Fibroblast of skin of back (primary cell): ENCODE measurements at places on chromosomes 3 and 15.

GRCh38 chr15:82909080-82909815 lies 43.3 kb downstream of the HOMER2 start:
- DNase-seq, result no peak

DNA sequence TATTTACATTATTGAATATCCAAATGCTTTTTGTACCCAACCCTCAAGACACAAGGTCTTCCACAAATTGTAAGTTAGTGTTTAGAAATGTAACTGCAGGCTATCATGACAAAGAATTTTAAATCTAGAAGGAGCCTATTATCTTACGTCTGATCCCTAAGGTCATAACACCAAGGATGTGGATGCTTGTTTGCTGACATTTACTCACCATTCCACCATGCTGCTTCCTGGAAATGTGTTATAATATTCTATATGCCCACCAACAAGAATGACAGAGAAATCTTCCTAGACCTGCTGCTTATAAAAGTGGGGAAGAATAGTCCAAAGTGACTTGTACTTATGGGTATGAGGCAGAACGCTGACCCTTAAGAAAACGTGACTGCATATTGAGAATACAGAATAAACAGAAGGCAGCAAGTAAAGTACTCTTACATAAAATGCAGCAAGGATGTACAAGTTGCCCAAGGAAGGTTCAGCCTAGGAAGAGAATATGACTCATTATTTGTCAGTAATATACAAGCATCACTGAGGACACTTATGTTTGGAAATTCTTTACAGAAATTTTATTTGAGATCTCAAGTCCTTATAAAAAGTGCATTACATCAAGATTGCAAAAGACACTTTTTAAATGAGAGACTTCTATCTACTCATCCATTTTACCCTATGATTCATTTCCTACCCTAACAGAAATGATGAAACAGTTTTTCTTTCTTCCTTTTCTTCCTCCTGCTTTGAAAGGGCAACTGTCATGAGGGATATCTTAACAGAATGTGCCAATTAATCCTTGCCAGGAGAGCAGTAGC lies 59.6 kb downstream of the ESYT3 start:
- peak; percentile 65 for DNase-seq

- DNase-seq, result no peak
Observed at GRCh38 chr3:131532645-131533044, 29.9 kb upstream of the MRPL3 start.

- no peak for DNase-seq
Observed at GRCh38 chr3:53820084-53820483, 26.1 kb downstream of the CHDH start.

GRCh38 chr3:183466575-183466974 lies 38.2 kb upstream of the MCF2L2 start:
- no peak for DNase-seq

- DNase-seq, result peak; percentile 63
Observed at GRCh38 chr15:74134387-74135027, 4.1 kb downstream of the ISLR2 start.

GRCh38 chr3:140540262-140540661 lies 137.6 kb upstream of the TRIM42 start:
- DNase-seq, result no peak

DNA sequence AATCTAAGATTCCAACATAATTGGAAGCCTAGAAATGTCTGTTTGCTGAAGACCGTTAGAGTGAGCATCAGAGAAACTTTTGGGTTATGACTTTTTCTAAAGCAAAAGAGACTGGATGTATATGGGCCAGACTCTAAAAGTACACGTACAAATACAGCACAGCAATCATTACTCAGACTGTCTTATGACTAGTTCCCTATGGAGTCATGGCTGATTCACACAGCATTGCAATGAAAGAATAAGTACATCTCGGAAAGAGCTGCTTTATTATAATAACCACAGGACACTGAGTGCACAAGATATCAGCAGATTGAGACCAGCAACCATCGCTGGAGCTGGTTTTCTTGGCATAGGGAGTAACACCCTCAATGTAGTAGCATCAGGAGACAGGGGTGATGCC lies 618.6 kb downstream of the NLGN1 start:
- DNase-seq, result peak; percentile 75

DNA sequence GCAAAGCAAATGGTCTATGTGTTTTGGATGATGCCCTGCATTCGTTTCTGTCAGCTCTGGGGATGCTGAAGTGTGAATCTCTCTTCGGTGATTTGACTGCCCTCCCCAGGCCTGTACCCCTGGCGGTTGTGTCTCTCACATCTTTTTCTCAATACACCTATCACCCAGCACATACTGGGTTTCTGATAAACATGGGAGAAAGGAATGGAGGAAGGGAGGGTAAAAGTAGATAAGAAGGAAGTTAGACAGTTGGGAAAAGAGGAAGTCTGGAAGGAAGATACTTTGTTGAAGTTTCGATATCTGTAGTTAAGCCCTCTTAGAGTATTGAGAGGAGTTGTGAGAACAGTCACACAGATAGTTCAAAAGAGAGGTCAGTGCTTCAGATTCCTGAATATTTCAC lies 35.8 kb upstream of the LRTM1 start:
- no peak for DNase-seq

DNA sequence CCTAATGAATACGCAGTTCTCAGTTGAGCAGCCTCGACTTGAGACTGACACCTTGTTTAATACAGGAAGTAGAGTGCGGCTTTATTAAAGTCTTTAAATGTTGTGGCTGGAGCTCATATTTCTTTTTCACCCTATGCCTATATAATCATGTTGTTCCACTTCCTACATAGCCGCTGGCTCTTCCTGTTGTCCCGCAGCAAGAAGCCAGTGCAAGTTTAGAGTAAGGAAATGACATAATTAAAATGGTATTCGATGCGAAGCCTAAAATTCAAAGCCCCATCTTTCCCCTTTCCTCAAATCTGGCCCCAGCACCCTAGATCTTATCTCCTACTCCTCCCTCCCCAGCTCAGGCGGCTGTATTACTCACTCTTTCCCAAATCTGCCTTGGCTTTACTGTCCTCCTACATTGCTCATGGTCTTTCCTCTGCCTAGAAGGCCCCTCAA lies 7.5 kb upstream of the PHLDB2 start:
- peak; percentile 88 for DNase-seq

DNA sequence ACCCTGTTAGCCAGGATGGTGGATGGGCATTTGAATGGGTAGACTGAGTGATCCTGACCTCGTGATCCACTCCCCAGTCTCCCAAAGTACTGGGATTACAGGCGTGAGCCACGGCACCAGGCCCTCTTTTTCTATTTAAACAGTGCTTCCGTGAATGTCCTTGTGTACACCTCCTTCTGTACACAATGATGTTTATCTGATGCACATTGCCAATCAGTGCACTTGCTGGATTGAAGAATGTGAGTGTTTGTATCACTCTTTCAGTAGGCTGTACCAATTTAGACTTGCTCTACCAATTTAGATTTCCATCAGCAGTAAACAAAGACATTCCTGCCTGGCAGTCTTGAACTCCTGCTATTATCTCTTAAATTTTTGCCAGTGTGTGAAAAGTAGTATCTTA lies 8.9 kb upstream of the ZNF619 start:
- DNase-seq, result no peak

- no peak for DNase-seq
Observed at GRCh38 chr3:98657457-98657856, 64.0 kb upstream of the CPOX start.

DNA sequence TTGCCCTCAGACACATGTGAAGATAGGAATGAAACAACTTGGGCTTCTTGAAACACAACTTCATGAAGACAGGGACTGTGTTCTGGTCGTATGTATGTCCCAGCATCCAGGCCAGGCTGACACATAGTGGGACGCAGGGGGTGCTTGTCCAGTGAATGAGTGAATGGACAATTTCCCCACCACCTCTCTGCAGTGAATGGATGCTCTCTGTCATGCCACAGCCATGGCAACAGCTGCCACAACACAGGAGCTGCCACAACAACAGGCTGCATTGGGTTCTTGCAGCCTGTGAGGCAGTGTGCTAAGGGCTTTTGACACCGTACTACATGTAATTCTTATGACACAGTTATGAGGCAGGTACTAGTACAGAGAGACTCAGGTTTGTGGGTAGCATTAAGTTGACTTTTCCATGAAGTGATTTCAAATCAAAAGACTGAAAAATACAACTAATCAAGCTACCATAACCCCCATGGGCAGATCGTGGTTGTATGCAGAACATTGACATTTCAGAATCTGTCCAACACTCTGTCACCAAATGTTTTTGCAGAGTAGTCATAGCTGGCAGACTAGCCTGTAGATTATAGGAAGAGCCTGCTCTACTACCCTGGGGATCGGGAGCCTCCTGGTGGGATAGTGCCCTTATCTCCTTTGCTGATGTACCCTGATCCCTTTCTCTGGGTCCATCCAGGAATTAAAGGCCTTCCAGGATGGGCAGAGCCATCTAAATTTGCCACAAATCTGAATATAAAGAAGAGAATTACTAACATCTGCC lies 40.8 kb downstream of the CLSTN2 start:
- no peak for DNase-seq

GRCh38 chr15:77840991-77841775 lies 208.5 kb upstream of the LINGO1 start:
- DNase-seq, result peak; percentile 13

DNA sequence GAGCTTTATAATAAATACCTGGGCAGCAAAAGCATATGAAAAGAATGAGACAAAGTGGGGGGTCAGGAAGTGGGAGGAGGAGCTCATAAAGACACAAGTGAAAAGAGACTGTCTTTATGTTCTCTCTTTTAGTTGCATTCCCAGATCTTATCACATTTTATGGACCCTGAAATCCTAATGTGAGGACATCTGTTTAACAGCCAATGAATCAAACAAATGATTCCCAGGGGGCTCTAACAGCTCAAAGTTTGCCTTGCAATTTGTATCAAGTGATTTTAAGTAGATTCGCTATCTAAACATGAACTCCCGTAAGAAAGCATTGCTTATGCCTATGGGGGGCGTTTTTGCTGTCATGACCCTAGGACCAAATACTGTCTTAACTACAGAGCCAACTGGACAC lies 332.3 kb upstream of the CNTN4 start:
- no peak for DNase-seq

- peak; percentile 75 for DNase-seq
Observed at GRCh38 chr3:161069511-161070251, 35.5 kb downstream of the B3GALNT1 start.

DNA sequence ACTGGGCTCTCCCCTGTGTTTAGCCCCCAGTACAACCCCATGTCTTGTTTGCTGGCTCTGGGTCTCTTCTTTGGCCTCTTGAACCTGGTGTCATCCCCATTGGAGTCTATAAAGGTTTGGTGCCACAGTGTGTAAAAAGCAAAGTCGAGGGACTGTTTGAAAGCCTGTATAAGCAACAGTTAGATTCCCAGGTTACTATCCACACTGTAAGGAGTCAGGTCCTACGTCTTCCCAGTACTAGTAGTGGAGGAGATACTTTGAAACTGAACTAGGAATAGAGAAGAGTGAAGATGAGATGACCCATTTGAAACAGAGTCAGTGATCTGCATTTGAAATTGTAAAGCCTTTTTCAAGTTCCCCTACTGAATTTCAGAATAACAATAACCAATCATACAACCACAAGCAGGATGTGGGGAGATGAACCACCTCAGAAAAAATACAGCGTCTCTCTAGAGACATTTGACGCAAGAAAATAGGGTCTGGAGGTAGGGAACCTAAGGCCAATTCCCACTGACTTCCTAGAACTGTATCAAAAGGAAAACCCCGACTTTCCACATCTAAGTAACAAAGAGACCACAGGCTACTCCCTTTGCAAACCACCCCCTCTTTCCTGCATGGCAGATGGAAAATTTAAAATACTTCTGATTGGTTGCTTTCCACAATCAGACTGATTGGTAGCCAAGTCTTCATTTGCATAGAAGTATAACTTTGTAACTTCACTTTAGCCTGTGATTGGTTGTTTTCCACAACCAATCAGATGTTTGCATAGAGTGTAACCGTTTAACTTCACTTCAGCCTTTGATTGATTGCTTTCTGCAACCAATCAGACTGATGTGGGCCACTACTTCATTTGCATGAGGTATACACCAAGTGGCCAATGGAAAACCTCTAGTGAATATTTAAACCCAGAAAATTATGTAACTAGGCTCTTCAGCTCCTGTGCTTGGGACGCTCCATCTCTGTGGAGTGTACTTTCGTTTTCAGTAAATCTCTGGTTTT lies 49.9 kb upstream of the NEDD4 start:
- DNase-seq, result no peak

DNA sequence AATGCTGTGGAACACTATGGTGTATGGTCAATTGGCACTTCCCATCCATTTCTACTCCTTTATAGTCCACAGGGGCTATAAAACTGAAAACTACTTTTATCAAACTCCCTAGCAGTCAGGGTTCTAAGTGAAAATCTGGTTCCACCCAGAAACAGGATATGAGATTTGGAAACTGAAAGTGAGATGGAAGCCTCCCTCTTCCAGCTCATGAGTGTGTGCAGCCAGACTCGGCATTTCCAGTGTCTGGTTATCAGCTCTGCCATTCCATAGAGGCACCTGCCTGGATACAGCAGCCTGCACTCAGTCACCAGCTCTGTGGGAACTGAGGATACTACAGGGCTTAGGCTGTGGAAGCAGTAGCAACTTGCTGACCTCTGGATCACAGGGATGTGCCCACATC lies 14.7 kb upstream of the PLA2G4F start:
- DNase-seq, result no peak

GRCh38 chr3:54120657-54121413 lies 1.5 kb upstream of the CACNA2D3 start:
- DNase-seq, result no peak

DNA sequence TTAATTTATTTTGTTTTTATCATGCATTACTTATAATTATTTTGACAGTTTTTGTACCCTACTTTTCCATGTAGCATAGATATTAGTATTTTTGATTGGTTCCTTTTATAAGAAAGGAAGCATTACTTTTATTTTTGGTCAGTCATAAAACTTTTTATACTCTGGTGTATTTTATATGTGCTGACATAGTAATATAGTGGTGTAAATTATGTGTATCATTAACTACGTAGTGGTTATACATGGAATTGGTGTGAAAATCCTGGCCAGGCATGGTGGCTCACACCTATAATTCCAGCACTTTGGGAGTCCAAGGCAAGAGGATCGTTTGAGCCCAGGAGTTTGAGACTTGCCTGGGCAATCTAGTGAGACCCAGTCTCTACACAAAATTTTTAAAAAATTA lies 18.8 kb upstream of the NIPA2 start:
- DNase-seq, result no peak

DNA sequence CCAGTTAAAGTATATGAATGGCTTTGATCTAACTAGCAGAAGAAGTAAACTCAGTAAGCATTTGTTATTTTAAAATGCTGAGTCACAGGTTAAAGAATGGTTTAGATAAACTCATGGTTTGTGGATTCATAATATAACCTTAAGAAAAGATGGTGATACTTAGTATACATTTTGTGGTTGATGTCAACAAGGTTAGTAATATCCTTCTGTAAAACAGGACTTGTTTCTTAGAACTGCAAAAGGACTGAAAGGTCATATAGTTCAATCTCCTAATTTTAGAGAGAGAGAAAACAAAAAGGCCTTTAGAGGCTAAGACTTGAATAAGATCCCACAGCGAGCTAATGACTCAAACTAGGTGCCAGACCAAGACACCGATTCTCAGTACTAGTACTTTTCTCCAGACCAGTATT lies 50.0 kb downstream of the STRIT1 start:
- DNase-seq, result peak; percentile 61
